ENCODE measurements at places on chromosomes 7 and 10. TPM values are rescaled to one million over a fixed set of nuclear protein-coding genes. Genes with fewer than 3 reads are reported as not detected.

Gene SPDYE1
- total RNA-seq, result not detected

DNA sequence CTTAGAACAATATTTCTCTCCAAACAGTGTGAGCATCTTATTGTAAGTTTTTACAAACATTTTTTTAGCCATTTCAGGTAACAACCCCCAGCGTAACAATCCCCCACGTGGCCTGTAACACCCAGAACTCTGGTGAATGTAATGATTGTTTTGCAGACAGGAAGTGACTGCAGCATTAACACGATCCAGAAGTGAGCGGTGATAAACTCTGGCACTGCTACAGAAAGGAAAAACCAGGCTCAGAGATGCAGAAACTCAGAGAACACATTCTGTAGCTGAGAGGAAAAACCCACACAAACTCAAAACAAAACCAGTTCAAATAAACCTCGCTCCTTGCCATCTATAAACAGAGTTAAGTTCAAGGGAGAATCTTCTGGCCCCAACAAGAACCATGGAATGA is 285.7 kb downstream of the FGFR2 start:
- DNase-seq, result no peak

GRCh38 chr7:70694434-70694970 is 437.4 kb upstream of the GALNT17 start:
- DNase-seq, result no peak

- no peak for DNase-seq
Observed at GRCh38 chr10:125015356-125015944, 73.5 kb downstream of the ZRANB1 start.

Gene FAM237B
- total RNA-seq, result not detected

DNA sequence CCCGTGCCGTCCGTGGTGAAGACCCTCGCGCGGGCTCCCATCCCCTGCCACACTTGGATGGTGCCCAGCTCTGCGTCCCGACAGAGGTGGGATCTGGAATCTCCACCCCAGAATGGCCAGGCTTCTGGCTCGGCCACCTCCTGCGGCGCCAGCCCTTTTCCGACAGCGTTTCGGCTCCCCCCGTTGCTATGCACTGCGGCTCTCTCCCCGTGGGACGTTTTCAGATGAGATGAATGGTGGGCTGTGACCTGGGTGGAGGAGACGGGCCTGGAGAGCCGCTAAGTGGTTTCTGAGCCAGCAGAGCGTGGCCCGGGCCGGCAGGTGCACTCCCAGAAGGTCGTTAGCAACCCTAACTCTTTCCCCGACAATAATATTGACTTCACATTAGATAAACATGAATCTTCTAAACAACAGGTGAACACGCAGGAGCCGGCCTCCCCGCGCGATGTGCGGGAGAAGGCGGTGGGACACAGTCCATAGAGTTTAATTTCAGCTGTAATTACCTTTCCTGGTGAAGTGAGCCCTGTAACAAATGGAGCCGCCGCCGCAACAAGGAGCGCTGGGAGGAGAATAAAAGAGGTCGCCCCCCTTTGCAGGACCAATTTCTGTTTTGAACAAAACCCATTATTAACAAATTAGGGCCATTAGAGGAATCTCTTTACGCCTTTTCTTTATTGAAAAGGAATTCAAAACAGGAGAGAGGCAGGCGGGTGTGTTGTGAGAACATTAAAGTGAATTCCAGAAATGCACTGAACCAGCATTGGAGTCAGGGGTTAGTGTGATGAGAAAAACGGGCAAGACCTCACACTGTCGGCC is 294.3 kb upstream of the PFKP start:
- DNase-seq, result no peak

DNA sequence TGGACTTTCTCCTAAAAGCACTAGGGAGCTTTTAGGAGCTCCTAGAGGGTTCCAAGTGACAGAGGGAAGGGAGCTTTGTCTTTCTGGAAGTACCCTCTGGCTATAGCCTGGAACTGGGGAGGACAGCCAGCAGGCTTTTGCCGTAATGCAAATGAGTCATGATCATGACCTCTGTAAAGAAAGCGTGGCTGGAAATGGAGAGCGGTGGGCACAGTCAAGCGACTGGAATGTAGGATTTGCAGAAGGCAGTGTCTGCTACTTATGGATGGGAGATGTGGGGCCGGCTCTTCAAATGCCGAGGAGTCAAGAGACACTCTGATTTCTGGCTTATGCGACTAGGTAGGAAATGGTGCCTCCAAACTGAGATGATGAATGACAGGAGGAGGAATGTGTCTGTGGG is 34.6 kb upstream of the PLPP4 start:
- no peak for DNase-seq

GRCh38 chr7:140641524-140642195 is 1.0 kb upstream of the DENND2A start:
- DNase-seq, result no peak

Gene DPP6
- total RNA-seq, result not detected

Gene TSPAN33
- total RNA-seq, result 0.68 TPM

Gene FOXL3
- not detected for total RNA-seq

- no peak for DNase-seq
Observed at GRCh38 chr10:14574291-14574690, 200.4 kb downstream of the FAM107B start.

DNA sequence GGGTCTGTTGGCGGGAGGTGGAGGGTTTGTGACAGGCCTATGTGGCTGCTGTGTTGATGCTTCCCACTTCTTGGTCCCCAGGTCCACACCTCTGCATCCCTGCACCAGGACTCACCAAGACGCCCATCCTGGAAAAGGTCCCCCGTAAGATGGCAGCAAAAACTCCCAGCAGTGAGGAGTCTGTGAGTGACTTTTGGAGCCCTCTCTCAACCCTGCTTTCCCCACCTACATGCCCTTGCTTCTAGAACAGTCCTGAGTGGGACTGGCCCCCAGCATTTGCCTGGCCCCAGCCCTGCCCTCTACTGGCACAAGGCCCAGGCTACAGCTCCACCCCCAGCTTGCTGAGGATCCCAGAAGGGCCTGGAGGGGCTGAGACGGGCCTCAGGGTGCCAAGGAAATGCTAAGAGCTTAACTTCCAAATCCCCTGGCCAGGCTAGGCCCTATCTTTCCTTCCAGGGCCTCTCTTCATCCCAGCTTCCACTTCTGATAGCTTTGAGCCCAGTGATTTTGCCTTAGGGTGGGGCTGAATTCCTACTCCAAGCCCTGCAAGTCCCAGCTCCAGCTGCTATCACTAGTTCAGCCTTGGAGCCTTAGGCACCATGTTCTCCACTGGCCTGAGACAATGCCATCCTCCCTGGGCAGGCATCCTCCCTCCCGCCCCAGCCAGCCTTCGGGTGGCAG is 2.7 kb downstream of the CHAT start:
- no peak for DNase-seq

GRCh38 chr10:81570878-81571794 is 303.9 kb upstream of the NRG3 start:
- DNase-seq, result no peak

GRCh38 chr10:124447751-124448466 is 1.9 kb downstream of the NKX1-2 start:
- no peak for DNase-seq

- DNase-seq, result no peak
Observed at GRCh38 chr10:110009736-110010475, 2.1 kb downstream of the ADD3 start.

Gene ADAM8
- 3.1 TPM for total RNA-seq

- peak; percentile 83 for DNase-seq
Observed at GRCh38 chr10:122565766-122566206, 5.2 kb downstream of the DMBT1 start.

GRCh38 chr10:96835899-96836298 is 3.8 kb downstream of the LCOR start:
- no peak for DNase-seq

GRCh38 chr7:78516450-78516849 is 717.9 kb downstream of the PHTF2 start:
- DNase-seq, result no peak

DNA sequence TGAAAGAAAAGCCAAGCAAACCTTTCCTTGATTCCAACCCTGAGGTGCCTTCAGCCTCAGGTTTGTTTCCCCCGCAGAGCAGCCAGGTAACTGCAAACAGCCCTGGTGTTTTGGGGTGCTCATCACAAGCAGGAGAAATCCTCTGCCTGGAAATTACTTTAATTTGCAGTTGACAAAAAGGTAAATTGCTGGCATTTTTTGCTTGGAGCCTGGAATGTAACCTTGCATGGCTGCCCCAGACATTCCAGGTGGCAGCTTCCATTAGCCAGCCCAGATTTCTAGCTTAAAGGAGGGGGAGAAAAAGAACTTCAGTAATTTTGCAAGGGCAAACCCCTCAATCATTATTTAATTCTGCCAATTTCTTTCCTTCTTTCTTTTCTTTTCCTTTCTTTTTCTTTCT is 194.4 kb downstream of the MYOF start:
- no peak for DNase-seq

DNA sequence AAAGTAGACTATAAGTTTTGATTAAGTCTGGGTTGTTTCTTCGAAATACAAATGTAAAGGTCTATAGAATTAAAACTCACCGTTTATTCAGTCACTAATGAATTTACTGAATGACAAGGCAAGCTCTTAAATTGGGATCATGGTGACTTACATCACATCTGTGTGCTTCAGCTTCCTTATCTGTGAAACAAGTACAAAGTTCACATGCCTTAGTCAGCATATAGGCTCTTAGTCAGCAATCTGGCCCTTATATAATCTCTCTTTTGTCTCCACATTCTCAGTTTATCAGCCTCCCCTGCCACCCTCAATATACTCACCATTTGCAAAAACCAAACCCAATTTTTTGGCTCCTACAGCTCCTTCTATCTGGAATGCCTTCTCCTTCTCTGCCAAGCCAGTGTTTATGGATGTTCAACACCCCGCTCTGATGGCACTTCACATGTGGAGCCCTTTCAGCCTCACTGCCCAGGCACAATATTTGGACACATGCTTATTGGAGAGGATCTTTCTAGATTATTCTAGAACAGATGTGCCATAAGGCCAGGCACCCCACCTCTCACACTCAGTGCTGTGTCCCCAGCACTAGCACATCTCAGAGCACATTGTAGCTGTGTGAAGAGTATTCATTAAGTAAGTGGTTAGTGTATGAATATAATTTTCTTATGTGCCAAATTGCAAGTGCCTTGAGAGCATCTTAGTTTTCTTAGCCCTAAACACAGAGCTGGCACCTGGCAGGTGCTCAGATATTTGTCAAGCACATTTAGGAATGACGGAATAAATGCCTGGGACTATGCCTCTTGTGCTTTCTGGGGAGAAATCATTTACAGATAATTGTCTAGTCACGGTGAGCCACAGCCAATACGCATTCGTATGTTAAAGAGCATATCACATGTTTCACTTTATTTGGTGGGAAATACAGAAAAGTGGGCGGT is 9.8 kb upstream of the LAMB1 start:
- no peak for DNase-seq

Gene HMX3
- not detected for total RNA-seq

- no peak for DNase-seq
Observed at GRCh38 chr7:13990319-13990983, 985 bp upstream of the ETV1 start.

DNA sequence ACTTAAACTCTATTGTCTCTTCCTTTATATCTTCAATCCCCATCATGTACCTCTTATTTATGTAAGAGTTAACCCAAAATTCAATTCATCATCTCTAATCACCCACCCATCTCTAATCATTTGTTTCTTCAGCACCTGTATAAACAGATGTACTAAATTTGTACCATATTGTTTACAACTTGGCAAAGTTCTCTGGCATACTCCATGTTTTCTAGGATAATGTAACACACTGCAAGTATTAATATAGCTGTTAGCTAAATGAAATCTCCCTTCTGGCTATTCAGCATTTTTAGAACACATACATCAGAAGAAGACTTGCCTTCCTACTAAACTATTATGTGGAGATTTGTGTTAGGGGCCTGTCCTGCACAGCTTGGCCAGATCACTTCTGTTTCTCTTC is 33.1 kb downstream of the MALSU1 start:
- no peak for DNase-seq

- no peak for DNase-seq
Observed at GRCh38 chr7:83267141-83267631, 104.5 kb upstream of the PCLO start.

Gene ZNF273
- total RNA-seq, result 3.7 TPM

GRCh38 chr7:142542942-142543341 is 206.3 kb upstream of the PRSS1 start:
- DNase-seq, result no peak

- DNase-seq, result no peak
Observed at GRCh38 chr7:143003393-143004051, 23.4 kb downstream of the OR9A2 start.

DNA sequence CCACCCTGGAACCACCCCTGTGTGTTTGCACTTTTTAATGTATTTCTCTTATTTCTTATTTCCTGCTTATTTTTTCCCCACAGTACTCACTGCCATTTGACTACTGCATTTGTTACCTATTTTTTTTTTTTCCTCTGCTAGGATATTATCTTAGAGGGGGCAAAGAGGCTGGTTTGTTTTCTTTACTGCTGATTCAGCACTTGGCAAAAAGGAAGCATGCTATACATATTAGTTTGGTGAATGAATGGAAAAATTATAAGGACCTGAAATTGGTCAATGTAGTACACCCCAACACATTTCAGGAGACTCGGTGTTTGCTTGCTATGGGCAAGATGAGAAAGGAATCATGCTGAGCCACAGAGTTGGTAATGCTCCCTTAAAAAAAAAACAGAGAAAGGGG is 193.5 kb downstream of the SORCS3 start:
- DNase-seq, result no peak

DNA sequence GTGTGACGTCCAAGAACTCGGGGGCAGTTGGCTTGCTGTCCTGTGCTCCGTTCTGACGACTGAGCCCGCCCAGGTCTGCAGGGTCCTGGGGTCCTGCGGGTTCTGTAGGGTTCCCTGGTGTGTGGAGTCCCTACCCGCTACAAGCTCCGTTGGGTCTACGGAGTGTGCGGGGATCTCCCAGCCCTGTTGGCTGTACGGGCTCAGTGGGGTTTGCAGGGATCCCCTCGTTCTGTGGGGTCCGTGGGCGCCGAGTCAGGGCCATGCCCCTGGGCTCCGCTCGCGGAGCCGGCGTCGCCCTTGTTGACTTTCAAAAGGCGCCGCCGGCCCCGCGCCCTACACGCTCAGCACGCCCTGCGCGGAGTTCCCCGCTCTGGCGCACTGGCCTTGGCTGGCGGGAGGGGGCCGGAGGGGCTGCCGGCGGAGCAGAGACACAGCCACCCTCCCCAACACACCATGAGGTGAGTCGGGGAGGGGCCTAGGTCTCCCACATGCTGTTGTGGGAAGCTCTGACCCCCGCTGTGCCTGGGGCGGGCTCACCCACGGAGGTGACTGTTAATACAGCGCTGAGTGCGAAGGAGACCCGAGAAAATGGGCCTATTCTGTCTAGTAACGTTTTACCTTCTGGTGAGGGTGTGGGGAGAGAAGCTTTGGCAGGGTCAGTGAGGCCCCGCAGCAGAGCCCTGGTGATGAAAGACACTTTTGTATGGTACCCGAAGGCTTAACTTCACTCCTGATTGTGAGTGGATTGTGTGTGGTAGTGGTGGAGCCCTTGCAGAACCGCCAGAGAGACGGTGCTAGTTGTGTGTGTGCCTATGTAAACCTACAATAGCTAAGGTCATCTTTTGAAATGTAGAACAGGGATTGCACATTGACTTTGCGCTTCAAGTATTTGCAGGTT is 8.1 kb downstream of the TASOR2 start:
- DNase-seq, result no peak

Gene C10orf62
- total RNA-seq, result not detected

GRCh38 chr7:150406567-150407421 is 27.7 kb downstream of the ZNF775 start:
- no peak for DNase-seq
